ENCODE measurements at places on chromosomes 1 and 21.

DNA sequence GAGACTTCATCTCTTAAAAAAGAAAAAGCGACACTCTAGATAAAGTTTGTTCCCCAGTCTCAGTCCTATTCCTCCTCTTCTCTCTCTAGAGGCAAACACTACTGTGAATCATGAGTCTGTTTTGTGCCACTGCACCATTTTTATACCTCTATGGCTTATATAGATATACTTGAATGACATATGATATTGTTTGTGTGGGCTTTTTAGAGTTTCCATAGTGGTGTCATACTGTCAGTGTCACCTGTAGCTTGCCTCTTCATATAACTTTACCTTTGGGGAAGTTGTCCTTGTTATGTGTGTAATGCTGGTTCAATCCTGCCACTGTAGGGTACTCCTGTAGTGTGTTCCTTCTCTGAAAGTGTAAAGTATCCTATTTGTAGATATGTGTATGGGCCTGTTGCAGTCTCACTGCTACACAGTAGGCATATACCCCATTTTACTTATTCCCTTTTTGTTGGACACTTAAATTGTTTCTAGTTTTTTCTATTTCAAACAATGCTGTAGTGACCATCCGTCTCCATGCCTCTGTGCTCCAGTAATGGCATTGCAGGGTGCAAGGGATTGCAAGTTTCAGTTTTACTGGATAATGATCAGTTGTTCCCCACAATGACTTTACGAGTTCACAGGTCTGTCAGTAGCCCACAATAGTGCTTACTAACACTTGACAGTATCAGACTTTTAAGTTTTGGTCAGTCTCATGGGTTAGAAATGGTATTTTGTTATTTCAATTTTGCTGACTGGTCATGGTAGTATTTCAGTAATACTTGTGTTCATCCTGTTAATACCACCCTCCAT lies 2.7 kb downstream of the PRMT2 start:
- DNase-seq = no peak

DNA sequence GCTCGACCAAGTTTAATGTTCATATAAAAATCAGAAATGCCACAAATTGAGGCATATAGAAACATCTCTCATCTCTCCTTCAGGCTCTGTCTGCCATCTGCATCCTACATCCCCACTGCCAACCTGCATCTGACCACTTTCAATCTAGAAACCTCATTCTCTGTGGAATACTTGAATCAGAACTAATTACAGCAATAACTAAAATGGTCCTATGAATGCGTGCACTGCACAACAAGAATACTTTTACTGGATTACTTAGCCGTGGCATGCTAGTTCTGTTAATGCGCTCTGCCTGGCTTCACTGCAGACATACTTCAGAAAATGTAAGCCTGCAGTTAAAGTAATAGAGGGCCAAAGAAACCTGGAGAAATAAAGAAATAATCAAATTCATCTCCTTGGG lies 89.8 kb upstream of the NR5A2 start:
- no peak for DNase-seq

DNA sequence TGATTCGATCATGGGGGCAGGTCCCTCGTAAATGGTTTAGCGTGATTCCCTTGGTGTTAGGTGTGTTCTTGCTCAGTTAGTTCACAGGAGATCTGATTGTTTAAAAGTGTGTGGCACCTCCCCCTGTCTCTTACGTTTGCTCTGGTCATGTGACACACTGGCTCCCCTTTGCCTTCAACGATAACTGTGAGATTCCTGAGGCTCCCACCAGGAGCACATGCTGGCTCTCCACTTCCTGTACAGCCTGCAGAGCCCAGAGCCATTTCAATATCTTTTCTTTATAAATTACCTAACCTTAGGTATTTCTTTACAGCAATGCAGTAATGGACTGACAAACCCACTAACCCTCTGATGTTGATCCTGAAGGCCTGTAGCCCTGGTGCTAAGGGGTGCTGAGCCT lies 141.9 kb downstream of the FCRL5 start:
- DNase-seq = no peak

DNA sequence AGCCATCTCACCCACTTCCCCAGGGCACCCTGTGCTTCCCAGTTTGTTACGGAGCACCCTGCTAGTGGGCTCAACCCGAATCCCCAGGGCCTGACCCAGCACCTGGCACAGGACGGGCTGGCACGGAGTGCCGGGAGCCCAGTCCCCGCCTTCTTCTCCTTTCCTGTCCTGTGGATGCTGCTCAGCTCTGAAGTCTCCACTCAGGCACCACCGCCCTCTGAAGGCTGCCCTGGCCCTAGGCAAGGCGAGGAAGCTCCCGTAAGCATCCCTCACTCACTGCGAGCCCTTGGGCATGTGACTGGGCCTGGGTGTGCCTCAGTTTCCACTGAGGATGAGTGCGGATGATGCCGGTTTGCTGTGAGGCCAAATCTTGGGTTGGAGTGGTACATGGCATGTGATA lies 21.8 kb downstream of the SLC1A7 start:
- DNase-seq = no peak

- no peak for DNase-seq
Measured at GRCh38 chr1:172420385-172420784, at the start of gene C1orf105. TSS of gene C1orf105 (plus strand) at chr1:172420685. CDS start at chr1:172420886, 201 bp downstream.

GRCh38 chr1:228512781-228513198 lies 25.6 kb downstream of the RNF187 start:
- no peak for DNase-seq

DNA sequence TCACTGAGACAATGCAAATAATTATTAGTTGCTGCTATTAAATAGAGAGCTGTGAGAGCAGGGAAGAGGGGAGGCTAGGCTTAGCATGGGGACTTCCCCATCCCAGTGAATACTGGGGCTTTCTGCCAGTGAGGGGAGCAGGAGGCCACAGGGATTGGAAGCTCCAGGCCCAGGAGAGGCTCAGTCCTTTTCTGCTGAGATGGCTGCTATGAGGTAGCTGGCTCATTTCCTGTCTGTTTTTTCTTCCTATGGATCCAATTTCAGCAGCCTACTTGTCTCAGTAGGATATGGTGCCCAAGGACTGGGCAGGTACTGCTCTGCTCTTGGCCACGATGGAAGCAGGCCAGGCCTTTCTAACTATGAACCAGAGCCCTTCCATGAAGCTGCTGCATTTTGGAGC lies 10.0 kb downstream of the STMN1 start:
- no peak for DNase-seq

GRCh38 chr1:208202333-208202995 lies 41.7 kb downstream of the PLXNA2 start:
- DNase-seq = no peak

DNA sequence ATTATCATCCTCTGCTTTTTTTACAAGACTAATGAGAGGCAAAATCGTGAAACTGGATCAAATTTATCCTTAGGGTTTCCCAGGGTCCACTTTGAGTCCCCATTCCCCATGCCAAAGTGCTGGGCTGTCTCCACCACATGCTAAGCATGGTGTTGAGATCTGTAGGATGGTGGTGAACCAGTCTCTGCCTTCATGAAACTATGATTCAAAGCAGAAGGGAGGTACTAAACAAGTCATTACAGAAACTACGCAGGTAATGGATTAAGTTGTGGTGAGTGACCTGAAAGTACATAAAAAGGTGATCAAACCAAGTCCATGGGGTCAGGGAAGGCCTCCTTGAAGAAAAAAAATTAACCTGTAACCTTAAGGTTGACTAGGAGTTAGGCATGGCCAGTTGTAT lies 265.2 kb downstream of the ATG4C start:
- no peak for DNase-seq

Data from substantia nigra (tissue), 51 donors.